Endothelial cell of umbilical vein (primary cell): ENCODE measurements at places on chromosomes 16 and 17. TPM values are rescaled to one million over a fixed set of nuclear protein-coding genes. Genes with fewer than 3 reads are reported as not detected.

SLC38A8 gene
- total RNA-seq, result not detected in 2 replicates

CA4 gene
- 0.29 TPM in 1 of 2 replicates, not detected in the other for total RNA-seq

FOXL1 gene
- total RNA-seq, result 3.8 and 4.2 TPM in 2 replicates

PYDC1 gene
- not detected in 2 replicates for total RNA-seq

KRTAP17-1 gene
- not detected in 2 replicates for total RNA-seq

CCDC78 gene
- total RNA-seq, result 0.53 and 1.3 TPM in 2 replicates

MIEF2 gene
- 8.3 and 8.5 TPM in 2 replicates for total RNA-seq

DNA sequence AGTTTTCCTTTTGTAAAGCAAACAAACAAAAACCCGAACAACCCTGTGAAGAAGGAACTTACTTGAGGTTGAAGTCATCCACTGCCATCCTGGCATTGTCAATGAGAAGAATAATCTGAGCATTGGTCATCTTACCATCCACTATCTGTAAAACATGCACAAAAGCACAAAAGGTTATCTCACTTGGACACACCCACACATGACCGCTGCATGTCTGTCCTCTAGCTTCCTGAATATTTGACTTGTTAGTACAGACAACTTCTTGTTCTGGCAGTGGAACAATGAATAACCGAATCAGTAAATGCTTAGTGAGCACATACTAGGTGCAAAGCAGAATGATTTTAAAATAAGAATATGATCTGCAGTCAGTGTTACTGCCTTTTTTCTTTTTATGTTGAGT is 6.1 kb downstream of the KRT23 start:
- no peaks in the 10 kb centered on the region for H3K4me1 ChIP-seq
- peaks cover 21% of the 10 kb centered on the region for H3K27me3 ChIP-seq
- H3K4me3 ChIP-seq, result no peak overlapping the region
- H3K36me3 ChIP-seq, result no peaks in the 10 kb centered on the region
- no peak overlapping the region for H3K27ac ChIP-seq

DNA sequence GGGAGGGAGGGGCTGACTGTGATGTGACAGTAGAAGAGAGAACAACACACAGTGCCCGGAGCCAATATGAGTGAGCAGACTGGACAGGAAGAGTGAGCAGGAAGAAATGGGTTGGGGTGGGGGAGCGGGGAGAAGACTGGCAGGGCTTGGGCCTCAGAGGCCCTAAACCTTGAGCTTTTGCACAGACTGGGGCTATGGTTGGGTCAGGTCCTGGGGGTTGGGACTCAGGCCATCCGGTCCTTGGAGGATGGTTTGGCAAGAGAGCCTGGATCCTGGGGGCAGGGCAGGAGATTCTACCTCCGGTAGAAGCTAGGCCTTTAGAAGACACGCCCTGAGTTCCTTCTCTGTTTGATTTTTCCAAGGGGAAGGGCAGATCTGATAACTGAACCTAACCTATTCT is 1.1 kb downstream of the CAMTA2 start:
- H3K36me3 ChIP-seq, result peaks cover 2% of the 10 kb centered on the region
- H3K27me3 ChIP-seq, result no peaks in the 10 kb centered on the region
- peak overlapping the region; percentile 66 for H3K27ac ChIP-seq
- DNase-seq, result peak; percentile 40

DNA sequence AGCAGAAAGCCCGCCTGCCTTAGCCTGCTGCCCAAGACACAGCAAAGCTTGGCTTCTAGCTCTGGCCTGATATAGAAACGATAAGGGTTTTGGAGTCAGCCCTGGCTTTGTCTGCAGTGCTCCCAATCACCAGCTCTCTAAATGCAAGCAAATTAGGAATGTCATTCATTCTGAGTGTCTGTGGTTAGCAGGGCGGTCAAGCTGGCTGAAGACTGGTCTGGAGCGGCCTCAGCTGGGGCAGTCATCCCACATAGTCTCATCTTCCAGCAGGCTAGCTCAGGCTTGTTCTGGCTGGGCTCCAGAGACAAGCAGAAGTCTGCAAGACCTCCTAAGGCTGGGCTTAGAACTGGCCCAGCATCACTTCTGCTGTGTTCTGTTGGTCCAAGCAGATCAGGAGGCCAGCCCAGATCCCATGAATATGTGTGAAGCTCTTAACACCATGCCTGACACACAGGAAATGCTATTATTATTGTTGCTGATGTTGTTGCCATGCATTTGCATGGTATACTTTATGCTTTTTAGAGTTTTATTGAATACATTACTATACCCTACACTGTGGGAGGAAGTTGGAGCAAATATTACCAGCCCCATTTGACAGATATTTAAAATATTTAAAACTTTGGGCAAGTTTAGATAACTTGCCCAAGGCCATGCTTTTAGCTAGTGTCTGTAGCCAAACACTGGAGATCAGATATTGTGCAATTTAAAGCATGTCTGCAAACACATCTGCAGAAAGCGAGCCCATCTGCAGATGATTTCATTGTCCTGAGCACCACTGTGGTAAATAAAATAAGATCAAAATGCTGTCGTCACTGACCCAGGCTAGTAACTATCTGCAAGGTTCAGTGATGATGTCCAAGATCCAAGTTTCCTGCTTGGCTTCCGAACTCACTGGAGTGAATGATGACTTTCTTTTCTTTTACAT is 24.8 kb downstream of the TMC7 start:
- H3K4me3 ChIP-seq, result no peak overlapping the region
- no peak for DNase-seq
- H3K4me1 ChIP-seq, result peaks cover 7% of the 10 kb centered on the region

GRCh38 chr17:77454242-77455095 is 313.7 kb downstream of the SEC14L1 start:
- H3K27ac ChIP-seq, result no peak overlapping the region
- H3K4me3 ChIP-seq, result no peak overlapping the region
- no peaks in the 10 kb centered on the region for H3K36me3 ChIP-seq
- peaks cover 28% of the 10 kb centered on the region for H3K4me1 ChIP-seq

GRCh38 chr16:53220585-53220984 is 165.8 kb downstream of the CHD9 start:
- H3K4me1 ChIP-seq, result peaks cover 37% of the 10 kb centered on the region
- peaks cover 4% of the 10 kb centered on the region for H3K36me3 ChIP-seq
- H3K4me3 ChIP-seq, result no peak overlapping the region
- peak; percentile 71 for DNase-seq

DNA sequence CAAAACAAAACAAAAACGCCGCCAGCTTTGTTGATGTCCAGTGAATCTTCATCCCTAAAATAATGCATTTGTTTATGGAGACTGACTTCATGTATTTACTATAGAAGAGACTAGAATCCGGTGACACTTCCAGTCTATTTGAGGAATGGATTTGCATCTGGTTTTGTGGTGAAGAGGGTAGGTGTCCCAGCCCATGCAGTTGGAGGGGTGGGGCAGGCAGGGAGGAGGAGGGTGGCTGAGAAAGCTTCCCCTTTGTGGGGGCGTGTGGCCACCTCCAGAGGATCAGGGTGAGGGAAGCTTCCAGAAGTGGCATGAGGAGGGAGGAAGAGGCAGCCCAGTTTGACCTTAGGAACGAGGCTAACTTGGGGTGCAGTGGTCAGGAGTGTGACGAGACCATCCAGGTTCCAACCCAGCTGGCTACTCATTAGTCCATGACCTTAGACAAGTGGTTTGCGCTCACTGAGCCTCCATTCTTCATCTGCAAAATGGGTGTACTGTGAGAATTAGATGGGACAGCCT is 69.5 kb downstream of the CMIP start:
- H3K27me3 ChIP-seq, result no peaks in the 10 kb centered on the region
- H3K36me3 ChIP-seq, result no peaks in the 10 kb centered on the region
- no peak overlapping the region for H3K4me3 ChIP-seq
- H3K4me1 ChIP-seq, result peaks cover 71% of the 10 kb centered on the region

GRCh38 chr17:33925649-33926048 is 329.4 kb upstream of the CCL2 start:
- H3K4me3 ChIP-seq, result no peak overlapping the region
- H3K36me3 ChIP-seq, result no peaks in the 10 kb centered on the region
- no peak overlapping the region for H3K27ac ChIP-seq

DNA sequence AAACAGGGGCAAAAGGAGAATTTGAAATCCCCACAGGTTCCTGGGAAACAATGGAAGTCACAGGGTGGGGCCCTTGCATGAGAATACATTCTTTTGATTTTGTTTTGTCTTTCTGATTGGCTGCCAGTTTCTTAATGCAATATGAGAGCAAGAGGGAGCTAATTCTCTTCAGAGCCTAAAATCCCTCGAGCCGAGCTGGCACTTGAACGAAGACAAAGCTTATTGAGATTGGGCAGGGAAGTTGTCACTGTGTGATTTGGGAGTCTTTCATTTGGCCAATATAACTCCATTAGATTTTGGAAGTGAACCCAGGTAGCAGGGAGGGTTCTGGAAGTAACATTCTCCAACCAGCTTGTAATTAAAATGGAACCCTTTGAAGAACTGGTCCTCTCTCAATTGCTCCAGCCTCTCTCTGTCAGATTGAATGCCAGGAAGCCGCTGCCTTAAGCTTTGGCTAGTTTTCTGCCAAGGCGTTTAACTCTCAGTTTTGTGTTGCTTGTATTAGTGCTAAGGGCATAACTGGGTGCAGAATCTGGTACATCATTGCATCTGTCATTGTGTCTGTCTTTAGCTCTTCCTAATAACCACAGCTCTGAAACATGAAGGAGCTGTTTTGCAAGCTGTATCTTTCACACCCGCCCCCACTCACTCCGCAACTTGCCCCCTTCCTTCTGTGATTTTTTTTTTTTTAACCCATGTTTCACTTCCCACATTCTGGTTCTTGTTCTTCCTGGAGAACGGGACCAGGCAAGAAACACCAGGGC is 272.0 kb downstream of the MAF start:
- H3K27ac ChIP-seq, result no peak overlapping the region
- no peak for DNase-seq
- H3K4me3 ChIP-seq, result no peak overlapping the region
